ENCODE measurements at places on chromosomes 3 and 15.

DNA sequence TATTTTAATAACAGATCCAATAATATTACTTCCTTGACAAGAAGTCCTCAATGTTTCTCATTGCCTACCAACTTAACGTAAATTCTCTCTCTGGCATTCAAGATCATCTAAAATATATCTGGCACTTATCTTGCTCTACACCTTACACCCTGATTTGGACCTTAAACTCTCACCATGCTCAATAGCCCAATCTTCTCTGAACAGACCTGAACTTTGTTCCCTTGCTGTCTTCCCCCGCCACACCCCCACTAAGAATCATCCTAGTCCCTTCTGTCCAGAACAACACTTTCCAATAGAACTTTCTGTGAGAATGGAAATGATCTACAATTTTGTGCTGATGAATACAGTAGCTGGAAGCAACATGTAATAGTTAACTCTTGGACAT is 44.9 kb downstream of the P2RY1 start:
- DNase-seq = no peak

GRCh38 chr15:82172506-82172905 is 90.0 kb downstream of the EFL1 start:
- DNase-seq = no peak

DNA sequence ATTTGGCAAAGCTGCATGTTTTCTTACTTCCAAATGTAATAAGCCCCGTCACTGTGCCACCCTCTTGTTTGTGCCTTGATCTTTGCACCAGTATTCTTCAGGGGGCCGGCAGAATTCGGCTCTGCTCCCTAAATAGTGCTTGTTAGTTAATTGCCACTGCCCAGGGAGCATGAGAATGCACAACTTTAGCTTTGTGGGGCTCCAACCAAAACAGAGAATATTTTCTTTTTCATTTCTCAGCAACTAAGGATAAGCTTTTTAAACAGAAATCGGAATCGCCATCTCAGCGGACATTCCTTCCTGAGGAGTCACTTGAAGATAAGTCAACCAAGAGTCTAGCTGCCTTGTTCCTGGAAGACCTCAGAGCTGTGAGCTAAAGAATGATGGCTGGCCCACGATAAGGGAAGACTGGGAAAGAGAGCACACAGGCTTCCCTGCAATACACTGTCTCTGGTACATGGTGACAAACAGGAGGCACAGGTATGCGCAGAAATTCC is 106.0 kb downstream of the LRIG1 start:
- no peak for DNase-seq

DNA sequence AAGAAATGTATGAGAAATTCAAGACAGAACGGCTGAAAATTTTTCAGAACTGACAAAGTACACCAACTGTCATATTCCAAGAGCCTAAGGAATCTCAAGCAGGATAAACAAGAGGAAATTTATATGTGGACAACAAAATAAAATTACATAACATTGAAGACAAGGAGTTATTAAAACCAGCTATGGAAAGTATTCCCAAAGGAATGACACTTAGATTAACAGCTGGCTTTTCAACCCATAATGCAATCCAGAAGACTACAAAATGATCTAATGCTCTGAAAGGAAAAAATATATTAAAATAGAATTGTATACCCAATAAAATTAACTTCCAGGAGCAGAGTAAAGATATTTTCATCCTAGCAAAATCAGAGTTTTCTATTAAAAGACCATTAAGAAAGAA is 132.2 kb upstream of the BNIP2 start:
- no peak for DNase-seq

DNA sequence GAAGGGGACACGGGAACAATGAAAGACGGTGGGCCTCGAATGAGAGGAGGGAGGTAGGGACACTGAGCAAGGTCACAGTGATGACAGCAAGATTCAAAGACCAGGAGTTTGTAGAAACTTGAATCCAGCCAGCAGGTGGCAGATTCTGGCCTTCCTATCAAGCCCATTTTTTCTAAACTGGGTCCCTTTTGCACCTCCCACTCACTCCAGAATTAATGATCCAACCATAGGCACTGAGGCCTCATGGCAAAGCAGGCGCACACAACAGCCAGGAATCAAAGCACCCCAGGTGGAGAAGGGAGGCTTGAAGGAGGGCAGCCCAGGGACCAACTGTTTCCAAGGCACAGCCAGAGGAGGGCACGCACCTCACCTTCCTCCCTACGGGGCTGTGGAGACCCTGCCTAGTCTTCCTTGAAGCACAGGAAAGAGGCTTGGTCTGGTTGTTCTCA is 90.2 kb downstream of the ANP32A start:
- peak; percentile 31 for DNase-seq

GRCh38 chr15:37014566-37014965 is 85.8 kb downstream of the MEIS2 start:
- no peak for DNase-seq

DNA sequence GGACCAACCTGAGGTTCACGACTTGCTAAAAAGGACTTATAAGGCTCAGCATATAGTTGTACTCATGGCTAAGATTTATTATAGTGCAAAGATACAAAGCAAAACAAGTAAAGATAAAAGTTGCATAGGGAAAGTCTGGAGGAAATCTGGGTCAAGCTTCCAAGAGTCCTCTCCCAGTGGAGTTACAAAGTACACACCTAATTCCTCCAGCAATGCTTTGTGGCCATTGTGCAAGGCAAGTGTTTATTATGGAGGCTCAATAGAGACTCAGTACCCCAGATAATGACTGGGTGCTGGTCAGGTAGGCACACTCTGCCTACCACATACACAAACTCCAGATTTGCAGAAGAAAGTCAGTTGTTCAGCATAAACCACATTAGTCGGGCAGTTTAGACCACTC is 22.9 kb downstream of the LNP1 start:
- DNase-seq = no peak

- no peak for DNase-seq
These were observed 51.7 kb upstream of the CAPN7 start for GRCh38 chr3:15154326-15154725.

DNA sequence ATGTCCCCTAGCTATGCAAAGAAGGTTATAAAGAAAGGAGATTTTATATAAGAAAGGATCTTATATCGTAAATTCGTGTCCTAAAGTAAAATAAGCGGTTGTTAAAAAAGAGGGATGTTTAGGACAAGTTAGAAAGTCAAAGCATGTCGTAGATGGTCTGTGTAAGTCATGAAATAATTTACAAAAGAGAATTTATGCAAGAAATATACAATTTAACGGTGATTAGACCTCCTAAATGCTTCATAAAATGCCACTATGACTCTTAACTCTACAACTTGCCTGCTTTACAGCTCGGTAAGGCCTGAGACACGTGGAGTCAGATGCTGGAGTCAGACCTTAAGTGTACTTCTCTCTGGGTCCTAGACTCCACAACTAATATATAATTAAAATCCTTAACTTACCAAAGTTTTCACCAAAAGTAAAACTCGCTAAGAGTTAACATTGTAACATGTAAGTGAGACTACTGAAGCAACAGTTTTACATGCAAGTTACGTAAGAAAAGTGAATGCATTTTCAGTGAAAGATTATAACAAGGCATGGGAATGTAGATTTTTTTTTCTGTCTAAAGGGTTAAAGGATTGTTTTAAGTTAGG is 13.3 kb upstream of the SRPRB start:
- no peak for DNase-seq

DNA sequence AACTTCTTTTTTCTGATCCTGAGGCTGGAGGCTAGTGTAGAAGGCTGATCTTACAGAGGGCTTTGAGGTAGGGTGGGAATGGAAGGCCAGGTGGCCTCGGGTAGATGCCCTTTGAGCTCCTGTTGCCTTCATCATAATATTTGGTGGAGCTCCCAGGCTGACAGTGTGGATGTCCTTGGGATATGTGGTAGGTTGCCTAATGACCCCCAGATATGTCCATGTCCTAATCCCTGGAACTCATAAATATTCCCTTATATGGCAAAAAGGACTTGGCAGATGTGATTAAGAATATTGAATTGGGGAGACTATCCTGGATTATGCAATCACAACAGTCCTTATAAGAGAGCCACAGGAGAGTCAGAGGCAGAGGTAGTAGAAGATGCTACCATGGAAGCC is 5.5 kb downstream of the ADAMTSL3 start:
- DNase-seq = no peak
